ENCODE measurements at places on chromosomes 2 and 18.

DNA sequence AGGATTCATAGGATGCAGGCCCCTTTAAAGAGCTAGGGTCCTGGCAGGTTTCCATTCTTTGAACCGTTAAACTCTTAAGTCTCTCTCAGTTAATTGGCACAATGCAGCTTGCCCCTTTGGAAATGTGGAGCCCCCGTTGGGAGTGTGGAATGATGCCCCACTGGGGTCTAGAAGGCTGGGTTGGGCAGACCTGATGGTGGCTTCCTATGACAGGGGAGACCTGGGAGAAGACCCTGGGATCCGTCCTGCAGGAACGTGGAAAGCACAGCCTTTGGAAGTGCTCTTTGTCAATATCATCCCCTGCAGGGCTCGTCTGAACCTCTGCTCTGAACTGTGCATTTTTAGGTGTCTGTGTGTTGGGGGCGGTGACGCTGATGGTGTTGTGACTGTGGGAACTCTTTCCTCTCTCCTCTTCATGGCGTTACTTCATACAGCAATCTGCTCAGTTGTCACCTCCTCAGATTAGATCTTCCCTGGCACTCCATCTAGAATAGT is 190.6 kb downstream of the MYCN start:
- no peak for DNase-seq

GRCh38 chr2:206352571-206352970 is 78.1 kb downstream of the ZDBF2 start:
- DNase-seq = no peak

DNA sequence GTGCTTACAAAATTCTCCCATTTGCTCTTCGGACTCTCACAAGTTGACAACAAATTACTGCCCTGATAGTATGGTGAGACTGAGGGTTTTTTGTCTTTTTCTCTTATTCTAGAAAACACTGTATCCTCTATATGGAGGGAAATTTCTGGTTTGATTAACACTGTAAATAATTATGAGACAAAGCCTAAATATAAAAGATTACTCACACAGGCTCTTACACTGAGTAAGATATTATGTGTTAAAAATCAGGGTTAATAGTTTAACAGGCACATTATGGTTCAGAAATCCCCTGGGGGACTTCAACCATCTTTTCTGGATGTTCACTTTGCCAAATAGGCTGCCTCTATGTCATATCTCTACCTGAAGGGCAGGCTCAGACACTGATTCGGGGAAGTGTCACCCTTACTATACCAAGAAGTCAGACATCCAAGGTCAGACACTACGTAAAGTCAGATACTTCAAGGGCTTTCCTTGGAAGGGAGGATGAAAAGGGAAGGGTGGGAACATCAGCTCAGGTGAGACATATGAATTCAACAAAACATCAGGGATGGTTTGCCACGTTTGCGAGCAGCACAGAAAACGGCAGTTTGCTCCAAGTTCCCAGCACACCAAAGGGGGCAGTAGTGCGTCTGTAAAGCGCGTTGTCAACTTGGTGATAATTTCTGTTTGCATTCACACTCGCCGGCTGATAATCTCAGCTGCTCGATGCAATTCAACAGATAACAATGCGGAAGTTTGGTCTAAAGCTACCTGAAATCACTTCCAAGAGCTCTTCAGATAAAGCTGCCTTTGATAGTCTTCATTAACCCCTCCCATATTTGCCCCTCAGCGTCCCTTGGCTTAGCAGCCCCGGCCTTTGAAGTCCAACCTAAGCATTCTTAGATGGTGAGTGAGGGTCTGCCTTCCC is 972 bp upstream of the RASGRP3 start:
- peak; percentile 83 for DNase-seq

- DNase-seq = no peak
These were observed 8.6 kb upstream of the MREG start for GRCh38 chr2:216021768-216022565.

- no peak for DNase-seq
These were observed 417.7 kb upstream of the GYPC start for GRCh38 chr2:126238251-126238650.

GRCh38 chr2:46495231-46496030 is 16.1 kb downstream of the TMEM247 start:
- no peak for DNase-seq

- DNase-seq = no peak
These were observed 16.6 kb upstream of the HK2 start for GRCh38 chr2:74817304-74817675.

DNA sequence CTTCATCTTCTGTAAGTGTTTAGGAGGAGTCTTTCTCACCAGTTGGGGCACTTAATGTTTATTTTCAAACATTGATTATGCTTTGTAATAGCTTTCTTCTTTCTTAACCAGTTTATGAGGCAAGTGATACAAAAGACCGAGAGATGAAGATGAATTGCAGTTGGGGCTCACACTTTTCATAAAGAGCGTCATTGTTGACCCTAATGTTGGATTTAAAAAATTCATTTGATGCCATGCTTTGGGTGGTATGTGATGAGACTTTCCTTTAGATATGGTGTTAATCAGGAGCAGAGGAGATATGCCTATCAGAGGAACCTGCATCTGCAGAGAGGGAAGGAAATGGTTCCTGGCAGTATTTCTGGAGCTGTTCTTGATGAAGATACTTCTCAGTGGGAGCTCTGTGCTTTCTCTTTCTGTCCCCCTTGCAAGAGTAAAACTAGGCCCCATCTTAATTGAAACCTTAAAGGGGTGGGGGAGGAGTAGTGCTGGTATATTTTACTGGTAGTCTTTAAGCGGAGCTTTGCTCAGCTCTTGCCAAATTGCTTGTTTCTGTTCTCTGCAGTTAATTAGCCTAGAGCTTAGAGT is 2.3 kb downstream of the EML4 start:
- DNase-seq = peak; percentile 39

Data from umbilical cord (tissue), 2 donors.